Activated CD4-positive, alpha-beta T cell treated with anti-CD3 and anti-CD28 coated beads for 36 hours (primary cell): ENCODE measurements at places on chromosomes 5 and 9. TPM values are rescaled to one million over a fixed set of nuclear protein-coding genes. Genes with fewer than 3 reads are reported as not detected.

IDNK gene
- total RNA-seq = 4.7 TPM

PIP5KL1 gene
- 2.8 TPM for total RNA-seq

GRCh38 chr9:78439866-78440830, 143.2 kb downstream of the PSAT1 start:
- no peak overlapping the region for H3K27ac ChIP-seq
- H3K27me3 ChIP-seq = peaks cover 24% of the 10 kb centered on the region
- H3K36me3 ChIP-seq = no peaks in the 10 kb centered on the region
- H3K4me1 ChIP-seq = peaks cover 6% of the 10 kb centered on the region
- no peak for DNase-seq

CNTLN gene
- total RNA-seq = 1.2 TPM

DNA sequence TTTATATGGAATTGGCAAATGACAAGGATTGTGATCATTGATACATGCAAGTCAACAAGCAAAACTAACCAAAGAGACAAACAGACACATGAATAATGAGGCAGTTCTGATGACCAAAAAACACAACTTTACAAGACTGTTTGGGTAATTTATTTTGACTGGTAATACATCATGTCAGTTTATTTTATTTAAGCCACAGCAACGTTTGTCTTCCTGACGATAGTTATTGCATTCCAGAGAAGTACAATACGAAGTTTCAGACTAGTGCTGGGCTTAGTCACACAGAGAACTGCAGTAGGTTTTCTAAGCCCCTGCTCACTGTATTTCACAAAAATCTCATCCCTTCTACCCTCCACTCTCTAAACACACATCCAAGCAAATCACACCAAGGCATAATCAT, 514.2 kb downstream of the RAB3C start:
- DNase-seq = no peak
- no peak overlapping the region for H3K4me3 ChIP-seq
